GM23338 (cell line): ENCODE measurements at places on chromosomes 16 and 17.

DNA sequence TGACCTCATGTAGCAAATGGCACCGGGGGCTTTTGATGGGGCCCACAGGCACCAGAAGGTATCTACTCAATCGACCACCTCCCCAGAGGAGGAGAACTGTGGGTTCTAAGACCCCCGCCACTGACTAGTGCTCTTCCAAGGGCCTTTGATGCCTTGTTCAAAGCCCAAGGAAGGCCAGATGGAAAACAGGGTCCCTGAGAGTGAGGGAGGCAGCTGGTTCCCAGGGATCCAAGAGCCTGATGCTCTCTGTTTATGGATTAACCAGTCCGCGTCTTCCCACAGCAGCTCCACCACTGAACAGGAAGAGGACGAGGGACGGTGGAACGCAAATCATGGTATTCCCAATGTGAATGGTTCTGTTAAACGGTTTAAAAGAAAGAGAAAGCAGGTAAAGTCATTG lies 7.6 kb downstream of the PHB1 start:
- DNase-seq: no peak

- DNase-seq: no peak
Measured at GRCh38 chr17:59751955-59752413, 44.5 kb downstream of the VMP1 start.

- peak; percentile 66 for DNase-seq
Measured at GRCh38 chr17:40322358-40323315, 13.7 kb downstream of the RARA start.

DNA sequence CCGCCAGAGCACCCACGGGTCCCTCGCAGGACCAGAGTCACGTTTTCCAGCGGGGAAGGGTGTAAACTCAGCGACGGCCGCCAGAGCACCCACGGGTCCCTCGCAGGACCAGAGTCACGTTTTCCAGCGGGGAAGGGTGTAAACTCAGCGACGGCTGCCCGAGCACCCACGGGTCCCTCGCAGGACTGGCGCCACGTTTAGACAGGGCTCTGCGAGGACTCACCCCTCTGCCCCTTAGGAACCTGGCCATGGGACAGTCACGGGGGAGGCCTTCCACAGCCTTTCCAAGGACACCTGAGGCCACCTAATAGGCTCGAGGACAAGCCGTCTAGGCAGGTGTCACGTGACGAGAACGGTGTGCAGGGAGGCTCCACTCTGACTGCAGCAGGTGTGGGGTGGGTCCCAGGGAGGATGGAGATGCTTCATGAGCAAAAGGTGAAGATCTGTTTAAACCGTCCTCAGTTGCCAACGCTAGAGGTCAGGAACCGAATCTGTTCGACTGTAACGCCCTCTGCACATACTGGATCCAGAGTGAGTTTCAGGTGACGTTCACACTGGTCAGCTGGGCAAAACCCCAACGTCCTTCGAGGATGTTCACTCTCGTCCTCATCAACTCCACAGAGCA lies 48.0 kb upstream of the METRNL start:
- no peak for DNase-seq

- DNase-seq: no peak
Measured at GRCh38 chr17:2521257-2521656, 9.6 kb upstream of the METTL16 start.

DNA sequence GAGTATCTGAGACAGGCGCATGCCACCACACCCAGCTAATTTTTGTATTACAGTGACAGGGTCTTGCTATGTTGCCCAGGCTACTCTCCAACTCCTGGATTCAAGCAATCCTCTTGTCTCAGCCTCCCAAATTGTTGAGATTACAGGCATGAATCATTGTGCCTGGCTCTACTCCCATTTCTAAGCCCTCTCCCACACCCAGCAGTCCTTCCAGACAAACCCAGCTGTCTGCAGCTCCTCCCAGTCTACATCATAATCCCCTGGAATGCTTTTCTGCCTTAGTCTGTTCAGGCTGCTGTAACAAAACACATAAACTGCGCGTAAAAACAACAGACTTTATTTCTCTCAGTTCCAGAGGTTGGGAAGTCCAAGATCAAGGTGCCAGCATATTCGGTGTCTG lies 144.5 kb downstream of the GRIN2A start:
- no peak for DNase-seq
